ENCODE measurements at places on chromosomes 4 and X.

DNA sequence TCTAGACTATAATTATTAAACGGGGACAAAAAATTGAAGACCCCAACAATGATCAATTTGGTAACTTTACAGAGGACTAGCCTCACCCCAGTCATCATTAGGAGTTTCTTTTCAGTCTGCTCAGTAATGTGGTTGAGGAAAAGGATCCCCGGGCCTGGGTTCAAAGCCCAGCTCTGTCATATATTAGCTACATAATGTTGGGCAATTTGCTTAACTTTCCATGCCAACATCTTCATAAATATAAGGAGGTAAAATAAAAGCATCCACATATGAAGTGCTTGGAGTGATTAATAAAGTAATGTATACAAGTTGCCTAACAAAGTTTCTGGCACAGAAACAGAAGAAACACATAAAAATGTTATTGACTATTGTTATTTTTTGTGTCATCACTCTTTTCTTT, 53.4 kb upstream of the ANTXR2 start:
- DNase-seq = no peak

GRCh38 chrX:2474963-2475726, 25.6 kb downstream of the DHRSX start:
- DNase-seq = no peak

DNA sequence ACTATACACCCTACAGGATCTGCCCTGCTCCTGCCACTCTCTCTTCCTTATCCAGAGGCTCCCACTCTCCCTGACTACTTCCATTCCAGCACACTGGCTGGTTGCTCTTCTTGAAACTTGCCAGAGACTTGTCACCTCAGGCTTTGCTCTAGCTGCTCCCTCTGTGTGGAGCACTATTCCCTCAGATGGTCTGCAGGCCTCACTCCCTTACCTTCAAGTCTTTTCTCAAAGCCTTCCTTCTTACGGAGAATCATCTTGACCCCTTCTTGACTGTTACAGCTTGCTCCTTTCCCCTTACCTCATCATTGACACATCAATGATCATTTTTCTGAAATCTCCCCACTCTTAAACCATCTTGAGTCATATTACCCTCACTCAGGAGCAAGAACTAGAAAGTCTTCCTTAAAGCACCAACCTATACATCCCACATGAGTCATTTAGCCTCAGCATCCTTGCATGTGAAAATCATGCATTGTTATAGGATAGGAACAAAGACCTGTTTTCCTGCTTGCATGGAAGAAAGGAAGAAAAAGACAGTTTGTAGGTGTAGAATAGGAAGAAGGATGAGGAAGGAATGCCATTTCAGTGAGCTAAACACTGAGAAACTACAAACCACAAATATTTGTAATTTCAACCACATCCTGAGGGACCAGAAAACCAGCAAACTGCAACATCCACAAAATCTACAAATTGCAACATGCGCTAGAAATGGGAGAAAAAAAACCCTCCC, 55.7 kb downstream of the ANTXR2 start:
- DNase-seq = peak; percentile 55

DNA sequence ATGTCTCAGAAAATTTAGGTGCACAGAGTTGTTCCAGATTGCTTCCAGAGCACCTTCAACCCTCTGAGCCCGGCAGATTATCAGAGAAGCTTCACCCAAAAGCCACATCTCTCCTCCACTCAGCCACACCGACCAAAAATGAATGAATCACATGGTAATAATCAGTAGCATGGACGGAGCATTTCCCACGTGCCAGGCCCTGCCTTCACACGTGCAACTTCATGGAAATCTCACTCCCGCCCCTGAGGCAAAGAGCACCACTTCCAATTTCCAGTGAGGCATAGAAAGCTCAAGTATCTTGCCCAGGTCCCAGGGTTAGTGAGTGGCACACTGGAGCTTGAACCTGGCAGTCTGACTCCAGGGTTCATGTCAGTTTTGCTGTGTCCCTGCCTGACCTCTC, 56.5 kb downstream of the RELL1 start:
- no peak for DNase-seq

DNA sequence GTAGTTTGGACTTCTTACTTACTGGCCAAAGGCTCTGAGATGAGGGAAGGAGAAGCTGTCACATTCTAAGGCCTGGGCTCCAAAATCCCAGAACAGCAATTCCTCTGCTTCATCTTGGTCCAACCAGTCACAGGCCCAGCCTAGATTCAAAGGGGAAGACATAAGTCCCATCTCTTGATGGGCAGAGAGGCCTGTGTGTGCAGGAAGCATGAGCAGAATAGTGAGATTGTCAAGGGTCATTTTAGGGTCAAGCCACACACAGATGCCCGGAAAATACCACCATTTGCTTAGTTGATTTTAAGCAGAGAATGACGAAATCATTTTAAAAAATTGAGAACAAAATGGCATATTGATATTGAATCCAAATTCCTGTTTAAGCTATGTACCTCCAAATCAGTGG, 580.9 kb upstream of the ZFP42 start:
- DNase-seq = no peak

GRCh38 chr4:30443289-30443688, 276.9 kb upstream of the PCDH7 start:
- DNase-seq = no peak

DNA sequence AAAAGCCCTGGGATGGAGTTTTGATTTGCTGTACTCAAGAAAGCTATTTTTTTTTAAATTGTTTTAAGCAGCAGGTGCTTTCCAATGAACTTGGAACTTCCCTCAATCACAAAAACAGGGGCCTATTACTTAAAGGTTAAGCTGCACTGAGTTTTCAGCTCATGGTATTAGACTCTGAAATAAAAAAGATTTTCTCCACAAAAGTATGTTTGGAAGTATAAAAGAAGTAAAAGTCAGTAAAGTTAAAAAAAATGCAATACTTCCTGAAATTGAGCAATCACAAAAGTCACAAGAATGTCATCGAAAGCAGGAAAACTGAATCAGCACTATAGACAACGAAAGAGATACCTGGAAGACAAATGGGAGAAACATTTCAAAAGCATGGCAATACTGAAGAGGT, 38.9 kb upstream of the PLAC8 start:
- DNase-seq = no peak

- no peak for DNase-seq
Measured at GRCh38 chr4:168694667-168695066, 197.8 kb downstream of the PALLD start.

- no peak for DNase-seq
Measured at GRCh38 chr4:123244137-123244536, 152.5 kb upstream of the SPRY1 start.

GRCh38 chr4:54662901-54663585, 5.3 kb downstream of the KIT start:
- DNase-seq = no peak

DNA sequence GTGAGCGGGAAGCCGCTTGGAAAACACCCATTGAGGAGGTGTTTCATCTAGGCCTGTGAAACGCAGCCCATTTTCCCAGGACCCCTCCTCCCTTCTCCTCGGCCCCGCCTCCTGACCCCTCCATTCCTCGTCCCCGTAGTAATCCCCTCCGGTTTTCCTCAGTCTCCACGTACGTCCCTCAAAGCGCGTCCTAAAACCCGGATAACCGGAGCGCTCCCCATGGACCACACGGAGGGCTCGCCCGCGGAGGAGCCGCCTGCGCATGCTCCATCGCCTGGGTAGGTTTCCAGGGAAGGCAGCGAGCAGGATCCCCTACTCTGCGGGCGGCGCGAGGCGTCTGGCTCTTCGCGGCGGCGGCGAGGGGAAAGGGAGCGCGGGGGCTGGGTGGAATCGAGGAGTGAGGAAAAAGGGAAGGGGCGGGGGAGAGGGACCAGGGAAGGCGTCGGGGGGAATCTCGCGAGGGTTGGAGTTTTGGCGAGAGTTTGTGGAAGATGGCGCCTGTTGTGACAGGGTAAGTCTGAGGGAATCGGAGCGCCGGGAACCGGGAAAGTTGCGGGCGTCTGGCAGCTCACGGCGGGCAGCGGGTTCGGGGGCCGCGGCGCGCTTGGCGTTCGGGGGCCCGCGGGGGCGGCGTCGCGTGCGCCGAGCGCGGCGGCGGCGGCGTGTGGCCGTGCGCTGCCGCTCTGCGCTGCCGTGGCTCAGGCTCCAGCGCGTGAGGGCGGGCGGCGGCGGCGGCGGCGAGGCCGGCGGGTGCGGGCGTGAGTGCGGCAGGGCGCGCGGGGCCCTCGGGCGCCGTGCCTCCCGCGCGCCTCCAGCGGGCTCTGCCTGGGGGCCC, at the start of gene RBPJ:
Gene RBPJ, plus strand, starts transcription at position 477 of the 835 bp plus-strand sequence. Its CDS starts 15 bp downstream, at position 492.
- peak; percentile 92 for DNase-seq

GRCh38 chr4:56465599-56466295, 1.7 kb upstream of the SRP72 start:
- DNase-seq = no peak

DNA sequence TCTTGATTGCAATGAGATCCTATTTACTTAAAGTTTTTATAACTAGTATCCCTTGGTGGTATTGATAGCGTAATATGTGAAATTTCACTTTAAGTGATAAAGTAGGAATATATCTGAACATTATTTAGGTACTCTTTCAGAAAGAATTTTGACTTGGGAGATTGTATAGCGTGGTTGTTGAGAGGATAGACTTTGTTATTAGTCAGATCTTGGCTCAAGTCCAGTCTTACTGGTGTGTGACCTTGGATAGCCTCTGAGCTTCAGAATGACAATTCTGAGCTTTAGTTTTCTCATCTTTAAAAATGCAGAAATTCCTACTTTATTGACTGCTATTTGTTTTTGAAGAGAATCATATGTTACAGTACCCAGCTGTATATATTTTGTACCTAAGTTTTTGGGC, 32.6 kb downstream of the DCK start:
- DNase-seq = peak; percentile 42

DNA sequence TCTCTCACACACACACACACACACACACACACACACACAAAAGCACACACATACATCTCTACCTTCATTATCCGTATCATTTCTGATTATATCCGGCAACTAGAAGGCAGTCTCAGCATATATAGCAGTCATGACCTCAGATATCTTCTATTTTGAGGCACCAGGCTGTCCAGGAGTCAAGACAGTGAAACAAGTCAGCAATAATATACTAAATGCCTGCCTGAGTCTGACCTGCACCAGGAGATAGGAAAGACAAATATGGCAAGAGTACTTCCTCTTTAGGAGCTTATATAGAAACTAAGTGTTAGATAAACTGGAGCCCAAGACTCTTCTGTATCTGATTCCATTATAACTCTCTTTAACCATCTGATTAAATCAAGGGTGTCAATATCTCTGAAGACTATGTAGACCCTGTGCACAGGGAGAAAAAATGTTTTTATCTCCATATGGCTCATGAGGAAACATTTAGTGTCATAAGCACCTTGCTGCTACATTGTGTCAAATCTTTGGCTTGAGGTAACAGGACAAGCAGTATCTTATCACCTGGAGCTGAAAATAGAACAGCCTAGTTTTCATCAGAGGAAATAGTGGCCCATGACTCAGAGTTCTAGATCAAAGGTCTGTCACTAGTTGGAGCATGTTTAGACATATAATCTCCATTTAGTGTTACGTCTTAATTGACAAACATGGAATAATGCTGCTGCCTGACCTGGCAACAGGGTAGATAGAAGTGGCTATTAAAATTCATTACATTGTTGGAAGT, 27.0 kb upstream of the FAM47B start:
- DNase-seq = no peak

DNA sequence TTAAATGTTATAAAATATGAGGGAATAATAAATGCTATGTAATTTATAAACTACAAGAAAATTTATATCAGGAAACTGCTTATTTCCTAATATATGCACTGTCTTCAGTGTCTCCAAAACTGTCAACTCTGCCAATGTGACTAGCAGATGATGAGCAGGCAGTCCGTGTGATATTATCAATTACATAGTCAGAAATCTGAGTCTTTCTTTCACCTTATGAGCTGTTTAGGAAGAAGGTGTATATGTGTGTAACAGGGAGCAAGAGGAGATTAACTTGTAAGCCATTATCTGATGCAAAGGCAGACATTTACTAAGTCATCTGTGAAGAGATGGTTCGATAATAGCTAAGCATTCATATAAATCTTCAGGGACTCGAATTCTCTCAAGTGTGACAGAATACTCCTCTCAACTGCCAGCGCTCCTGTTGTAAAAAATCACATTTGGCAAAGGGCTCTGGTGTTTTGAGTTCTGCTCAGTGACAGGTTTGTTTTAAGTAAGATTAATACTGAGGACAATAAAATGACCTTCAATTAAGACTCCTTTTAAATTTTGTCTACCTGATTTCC, 79.7 kb downstream of the SNCA start:
- no peak for DNase-seq

- no peak for DNase-seq
Measured at GRCh38 chr4:11739992-11740391, 311.3 kb upstream of the HS3ST1 start.

- DNase-seq = no peak
Measured at GRCh38 chr4:24809376-24809775, 14.0 kb downstream of the SOD3 start.

- DNase-seq = no peak
Measured at GRCh38 chr4:106708464-106708816, 327.7 kb downstream of the DKK2 start.
